ENCODE measurements at places on chromosomes 6 and 20.

- peak; percentile 30 for DNase-seq
- no peak overlapping the region for H3K4me3 ChIP-seq
- H3K36me3 ChIP-seq: no peaks in the 10 kb centered on the region
Observed at GRCh38 chr6:118618676-118619377, 32.6 kb downstream of the CEP85L start.

DNA sequence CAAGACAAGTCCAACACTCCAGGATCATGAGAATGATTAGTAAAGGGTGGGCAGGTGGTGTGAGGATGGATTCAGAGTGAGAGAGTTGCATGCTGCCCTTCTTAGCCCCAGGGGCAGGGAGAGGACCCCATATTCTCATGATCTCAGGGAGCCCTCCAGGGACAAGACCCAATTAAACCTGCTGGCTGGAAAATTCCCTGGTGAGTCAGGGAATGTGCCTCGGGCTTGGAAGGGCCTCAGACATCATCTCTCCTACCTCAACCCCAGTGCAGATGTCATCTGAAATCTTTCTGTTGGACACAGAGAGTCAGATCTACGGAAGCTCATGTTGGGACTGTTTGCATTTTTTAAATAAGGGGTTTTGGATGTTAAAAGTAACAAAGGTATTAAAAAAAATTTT is 9.2 kb upstream of the SIRPD start:
- peaks cover 7% of the 10 kb centered on the region for H3K27me3 ChIP-seq
- no peaks in the 10 kb centered on the region for H3K36me3 ChIP-seq
- H3K4me3 ChIP-seq: no peak overlapping the region

DNA sequence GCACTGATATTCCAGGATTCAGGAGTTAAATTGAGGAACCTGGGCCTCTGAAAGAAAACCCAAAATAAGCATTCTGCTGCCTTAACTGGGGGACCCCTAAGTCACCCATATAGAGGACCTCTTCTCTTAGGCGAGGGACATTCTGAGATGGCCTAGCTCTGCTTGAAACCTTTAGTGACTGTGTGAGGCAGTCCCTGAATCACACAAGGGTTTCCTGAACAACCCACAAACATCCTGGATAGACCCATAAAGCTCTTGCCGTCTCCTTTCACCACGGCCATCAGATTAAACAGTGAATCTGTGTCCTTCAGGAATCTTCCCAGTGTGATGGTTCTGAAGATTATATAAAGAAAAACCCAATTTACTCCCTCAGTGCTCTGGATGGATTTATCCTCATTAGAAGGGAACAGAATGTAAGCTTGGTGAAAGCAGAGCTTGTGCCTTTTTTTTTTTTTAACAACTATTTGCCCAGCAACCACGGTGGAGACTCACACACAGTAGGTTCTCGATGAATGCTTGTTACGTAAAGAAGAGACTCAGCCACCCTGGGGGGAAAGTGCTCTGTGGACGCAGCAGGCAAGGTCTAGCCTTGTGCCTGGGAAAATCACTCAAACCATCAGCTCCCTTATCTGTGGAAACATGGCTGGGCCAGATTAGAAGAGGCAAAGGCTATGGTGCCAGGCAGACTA is 39.1 kb upstream of the SIRPG start:
- H3K27ac ChIP-seq: no peak overlapping the region
- no peak overlapping the region for H3K4me3 ChIP-seq
- peaks cover 2% of the 10 kb centered on the region for H3K4me1 ChIP-seq
- no peaks in the 10 kb centered on the region for H3K36me3 ChIP-seq
- H3K27me3 ChIP-seq: no peaks in the 10 kb centered on the region
- no peak for DNase-seq

- H3K27ac ChIP-seq: no peak overlapping the region
- peaks cover 4% of the 10 kb centered on the region for H3K4me1 ChIP-seq
- H3K27me3 ChIP-seq: no peaks in the 10 kb centered on the region
- no peaks in the 10 kb centered on the region for H3K36me3 ChIP-seq
- no peak for DNase-seq
- no peak overlapping the region for H3K4me3 ChIP-seq
Observed at GRCh38 chr6:118042855-118043254, 135.8 kb downstream of the SLC35F1 start.

DNA sequence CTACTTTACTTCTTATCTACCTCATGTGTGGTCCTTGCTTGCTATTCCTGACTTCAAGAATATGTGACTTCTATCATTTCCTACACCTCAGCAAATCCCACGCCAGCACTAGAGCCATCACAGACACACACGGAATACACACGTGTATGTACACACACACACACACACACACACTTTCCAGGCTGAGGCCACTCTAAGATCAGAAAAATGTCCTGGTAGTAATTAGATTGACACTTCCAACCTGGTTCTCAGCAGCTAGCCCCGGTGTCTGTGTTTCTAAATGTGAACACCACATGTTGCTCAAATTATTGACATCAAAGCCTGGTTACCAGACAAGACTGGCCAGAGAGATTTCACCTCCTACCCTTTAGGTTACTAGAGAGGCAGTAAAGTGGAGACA is 54.1 kb upstream of the SASH1 start:
- H3K36me3 ChIP-seq: no peaks in the 10 kb centered on the region
- DNase-seq: no peak
- H3K27ac ChIP-seq: no peak overlapping the region
- no peak overlapping the region for H3K4me3 ChIP-seq

DNA sequence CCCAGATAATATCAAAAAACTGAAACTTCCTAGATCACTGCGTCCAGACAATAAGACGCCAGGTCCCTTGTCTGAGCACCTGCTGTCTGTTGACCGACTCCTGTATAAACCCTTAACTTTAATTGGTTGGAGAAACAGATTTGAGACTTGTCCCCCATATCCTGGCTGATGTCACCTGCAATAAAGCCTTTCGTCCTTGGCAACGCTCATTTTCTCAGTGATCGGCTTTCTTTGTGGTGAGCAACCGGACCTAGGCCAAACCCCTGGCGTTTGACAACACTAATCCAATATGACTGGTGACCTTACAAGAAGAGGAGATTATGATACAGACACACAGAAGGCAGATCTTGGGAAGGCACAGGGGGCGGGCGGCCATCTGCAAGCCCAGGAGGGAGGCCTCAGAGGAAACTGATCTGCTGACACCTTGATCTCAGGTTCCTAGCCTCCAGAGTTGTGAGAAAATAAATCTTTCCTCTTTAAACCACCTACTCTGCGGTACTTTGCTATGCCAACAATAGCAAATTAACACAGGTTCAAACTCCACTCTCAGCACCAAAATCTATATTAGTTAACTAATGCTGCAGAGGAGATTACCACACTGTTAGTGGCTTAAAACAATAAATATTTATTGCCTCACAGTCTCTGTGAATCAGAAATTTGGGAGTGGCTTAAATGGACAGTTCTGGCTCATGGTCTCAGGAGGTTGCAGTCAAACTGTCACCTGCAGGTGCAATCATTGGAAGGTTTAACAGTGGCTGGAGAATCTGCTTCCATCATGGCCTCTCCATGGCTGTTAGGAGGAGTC is 178.7 kb downstream of the OTOR start:
- no peak for DNase-seq

DNA sequence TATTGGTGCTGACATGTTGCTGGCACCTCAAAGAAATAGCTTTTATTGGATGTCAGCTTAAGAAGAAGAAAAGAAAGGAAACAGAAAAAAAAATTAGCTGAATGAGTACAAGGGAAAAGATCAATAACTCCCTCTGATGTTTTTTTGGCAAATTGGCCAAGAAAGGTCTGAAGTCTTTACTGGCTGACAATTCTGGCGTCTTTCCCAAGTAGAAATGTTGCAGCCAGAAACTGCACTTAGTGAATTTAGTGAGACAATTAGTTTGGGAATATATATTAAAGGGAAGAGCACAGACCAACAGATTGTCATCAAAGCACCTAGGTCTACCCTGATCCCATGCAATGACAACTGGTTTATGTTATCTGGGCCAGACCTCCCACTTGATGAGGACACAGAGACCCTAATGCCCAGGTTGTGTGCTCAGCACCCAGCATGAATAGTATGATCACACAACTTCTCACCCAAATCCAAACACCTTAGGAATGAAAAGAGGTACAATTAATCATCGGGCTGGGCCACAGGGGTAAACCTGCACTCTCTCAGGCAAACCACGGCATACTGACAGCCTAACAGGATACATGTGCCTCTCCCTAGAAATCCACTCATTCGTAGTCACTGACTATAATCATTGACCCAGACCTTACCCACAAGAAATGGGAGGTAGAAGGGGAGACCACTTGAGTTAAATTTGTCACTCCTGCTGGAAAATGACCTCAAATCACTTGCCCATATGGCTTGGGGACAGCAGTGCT is 612.3 kb upstream of the ARID1B start:
- no peaks in the 10 kb centered on the region for H3K36me3 ChIP-seq
- H3K27me3 ChIP-seq: no peaks in the 10 kb centered on the region
- H3K27ac ChIP-seq: no peak overlapping the region
- no peaks in the 10 kb centered on the region for H3K4me1 ChIP-seq
- DNase-seq: no peak
